ENCODE measurements at places on chromosomes 16 and 17.

- no peak for DNase-seq
These were observed 3.7 kb downstream of the DUSP14 start for GRCh38 chr17:37493249-37494027.

DNA sequence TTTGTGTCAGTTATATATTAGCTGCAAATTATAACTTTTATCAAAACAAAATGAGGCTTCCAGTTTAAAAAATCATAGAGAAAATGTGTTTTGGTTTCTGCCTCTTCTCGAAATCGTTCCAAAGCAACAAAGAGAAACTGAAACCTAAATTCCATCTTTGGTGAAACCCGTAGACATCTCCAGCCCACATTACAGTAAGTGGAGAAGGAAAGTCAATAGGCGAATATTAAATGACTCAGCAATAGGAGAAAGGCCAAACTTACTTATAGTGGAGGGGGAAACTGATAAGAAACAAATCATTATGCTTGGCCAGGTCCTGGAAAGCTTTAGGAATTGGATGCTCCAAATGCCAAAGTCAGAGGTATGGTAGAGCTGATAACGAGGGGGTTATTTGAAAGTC lies 103.0 kb upstream of the SHISA6 start:
- DNase-seq = no peak

- DNase-seq = no peak
These were observed at the start of gene CD300A for GRCh38 chr17:74466111-74466827. Gene CD300A (plus strand): TSS chr17:74466634. CDS start chr17:74466704, 70 bp downstream.

- no peak for DNase-seq
These were observed 850 bp downstream of the PPM1E start for GRCh38 chr17:58756246-58757161.

DNA sequence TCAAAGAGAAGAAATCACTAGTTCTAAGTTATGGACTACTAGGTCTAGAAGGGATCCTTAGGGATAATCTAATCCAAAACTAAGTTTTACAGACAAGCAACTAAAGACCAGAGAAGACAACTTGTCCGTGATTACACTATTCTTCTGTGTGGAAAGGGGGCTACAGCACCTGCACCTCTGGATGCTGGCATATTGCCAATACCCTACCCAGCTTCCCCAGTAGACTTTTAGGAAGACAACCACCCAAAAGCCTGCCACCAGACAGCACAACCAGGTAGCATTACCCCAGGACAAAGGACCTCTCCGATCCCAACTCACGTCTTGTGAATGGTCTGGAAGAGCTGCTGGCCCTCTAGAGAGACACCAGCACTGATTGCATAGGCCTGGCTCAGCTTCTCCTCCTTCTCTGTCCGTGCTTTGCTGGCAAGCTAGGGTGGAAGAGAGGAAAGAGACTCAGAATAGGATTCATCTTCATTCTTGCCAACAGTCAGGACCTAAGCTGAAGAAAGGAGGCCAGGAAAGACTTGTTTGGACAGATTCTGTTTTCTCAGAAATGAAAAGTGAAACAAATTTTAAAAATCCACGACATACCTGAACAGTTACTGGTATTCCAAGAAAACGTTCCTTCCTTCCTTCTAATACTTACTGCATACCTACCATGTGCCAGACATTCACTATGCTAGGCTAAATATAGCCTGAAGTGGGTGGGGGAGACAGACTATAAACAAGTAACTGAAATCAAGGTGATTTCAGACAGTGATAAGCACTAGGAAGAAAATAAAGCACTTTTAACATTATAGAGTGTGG lies 25.3 kb upstream of the TMEM101 start:
- no peak for DNase-seq

DNA sequence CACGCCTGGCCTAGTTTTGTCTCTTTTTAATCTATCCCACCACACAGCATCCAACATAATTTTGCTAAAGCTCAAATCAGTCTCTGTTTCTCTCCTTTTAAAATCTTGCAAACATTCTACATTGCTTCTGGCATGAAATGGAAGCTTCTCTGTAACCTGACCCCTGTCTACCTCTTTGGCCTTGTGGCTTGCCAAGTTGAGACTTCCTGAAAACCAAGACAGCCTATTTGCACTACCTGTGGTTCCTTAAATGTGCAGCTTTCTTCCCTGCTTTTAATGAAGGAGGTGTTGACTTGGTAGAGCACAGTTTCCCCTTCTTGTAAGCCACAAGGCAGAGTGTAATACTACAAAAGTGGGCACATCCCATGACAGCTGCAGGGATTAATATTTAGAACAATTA lies 6.0 kb upstream of the CCL3 start:
- no peak for DNase-seq

DNA sequence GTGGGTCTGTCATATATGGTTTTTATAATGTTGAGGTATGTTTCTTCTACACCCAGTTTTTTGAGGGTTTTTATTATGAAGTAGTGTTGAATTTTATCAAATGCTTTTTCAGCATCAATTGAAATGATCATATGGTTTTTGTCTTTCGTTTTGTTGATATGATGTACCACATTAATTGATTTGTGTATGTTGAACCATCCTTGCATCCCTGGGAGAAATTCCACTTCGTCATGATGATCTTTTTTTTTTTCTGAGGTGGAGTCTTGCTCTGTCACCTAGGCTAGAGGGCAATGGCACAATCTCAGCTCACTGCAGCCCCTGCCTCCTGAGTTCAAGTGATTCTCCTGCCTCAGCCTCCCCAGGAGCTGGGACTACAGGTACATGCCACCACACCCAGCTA lies 14.0 kb upstream of the TMEM219 start:
- no peak for DNase-seq

DNA sequence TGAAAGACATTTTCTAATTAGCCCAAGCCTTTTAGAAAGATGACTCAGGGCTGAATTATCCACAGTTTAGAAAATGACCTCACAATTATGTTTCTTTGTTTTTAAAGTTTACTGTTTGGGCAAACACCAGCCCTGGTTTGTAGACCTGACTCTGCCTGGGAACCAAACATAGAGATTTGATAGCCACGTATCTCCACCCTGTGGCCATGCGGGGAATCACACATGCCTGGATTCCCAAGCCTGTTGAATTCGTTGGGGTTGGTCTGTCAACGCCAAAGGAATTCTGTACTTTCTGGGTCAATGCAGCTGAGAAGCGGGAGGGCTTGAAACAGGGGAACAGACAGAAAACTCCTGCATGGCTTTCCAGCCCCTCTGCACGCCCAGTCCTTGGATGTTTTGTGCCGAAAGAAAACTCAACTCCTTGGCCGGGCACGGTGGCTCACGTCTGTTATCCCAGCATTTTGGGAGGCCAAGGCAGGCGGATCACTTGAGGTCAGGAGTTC lies 26.9 kb downstream of the CD300A start:
- DNase-seq = no peak

- no peak for DNase-seq
These were observed 218.5 kb downstream of the SEC14L1 start for GRCh38 chr17:77359236-77359635.

DNA sequence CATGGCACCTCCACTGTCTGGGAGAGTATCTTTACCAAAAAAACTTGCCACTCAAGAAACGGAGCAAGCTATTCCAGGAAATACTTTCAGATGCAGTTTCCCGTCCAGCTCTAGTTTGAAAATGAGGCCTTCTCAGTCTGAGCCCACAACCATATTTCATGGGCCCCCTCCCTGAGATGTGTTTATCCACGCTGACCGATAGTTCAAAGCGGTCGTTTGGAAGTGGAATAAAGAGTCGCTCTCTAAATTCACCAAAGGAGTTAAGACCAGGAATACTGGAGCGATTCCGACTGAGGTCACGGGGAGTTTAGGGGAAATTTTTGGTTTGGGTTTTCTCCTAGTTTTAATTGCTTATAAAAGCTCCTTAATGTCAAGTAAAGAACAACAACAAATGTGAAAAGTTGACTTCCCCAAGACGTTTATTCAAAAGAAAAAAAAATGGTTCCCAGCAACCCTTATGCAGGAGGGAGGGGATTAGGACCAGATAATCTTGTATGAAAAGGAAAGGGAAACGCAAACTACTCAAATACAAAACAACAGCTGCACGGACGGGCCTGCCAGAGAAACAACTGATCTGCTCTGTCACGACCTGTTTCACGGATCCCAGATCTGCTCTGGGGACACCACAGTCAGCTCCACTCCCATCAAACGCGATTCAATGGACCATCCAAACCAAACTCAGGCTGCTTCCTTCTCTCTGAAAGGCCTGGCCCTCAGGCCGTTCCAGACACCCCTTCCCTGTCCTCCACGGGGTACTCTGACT lies 77.1 kb downstream of the MRM3 start:
- DNase-seq = no peak

DNA sequence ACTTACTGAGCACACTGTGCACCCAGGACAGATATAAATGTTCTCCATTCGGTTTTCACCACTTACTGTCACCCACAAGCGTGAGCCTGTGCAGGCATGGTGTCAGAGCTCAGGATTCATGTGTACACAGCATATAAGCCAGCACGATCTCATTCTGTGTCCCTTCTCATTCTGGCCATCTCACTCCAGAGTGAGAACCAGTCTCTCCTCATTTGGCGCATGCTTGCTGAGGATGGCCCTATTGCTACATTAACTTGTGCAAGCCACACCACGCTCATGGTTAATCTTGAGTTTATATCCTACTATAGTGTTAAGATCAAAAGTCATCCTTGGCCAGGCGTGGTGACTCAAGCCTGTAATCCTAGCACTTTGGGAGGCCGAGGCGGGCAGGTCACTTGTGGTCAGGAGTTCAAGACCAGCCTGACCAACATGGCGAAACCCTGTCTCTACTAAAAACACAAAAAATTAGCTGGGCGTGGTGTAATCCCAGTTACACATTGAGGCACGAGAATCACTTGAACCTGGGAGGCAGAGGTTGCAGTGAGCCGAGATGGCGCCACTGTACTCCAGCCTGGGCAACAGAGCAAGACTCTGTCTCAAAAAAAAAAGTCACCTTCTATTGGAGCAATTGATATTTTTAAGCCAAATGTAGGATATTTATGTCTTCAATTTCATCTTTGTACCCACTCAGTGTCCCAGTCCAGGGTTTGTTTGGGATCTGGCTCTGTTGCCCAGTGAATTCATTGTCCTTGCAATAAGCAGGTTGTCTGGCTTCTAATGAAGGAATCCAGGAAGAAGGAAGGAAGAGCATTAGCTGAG lies 20.9 kb downstream of the SOCS1 start:
- DNase-seq = no peak

DNA sequence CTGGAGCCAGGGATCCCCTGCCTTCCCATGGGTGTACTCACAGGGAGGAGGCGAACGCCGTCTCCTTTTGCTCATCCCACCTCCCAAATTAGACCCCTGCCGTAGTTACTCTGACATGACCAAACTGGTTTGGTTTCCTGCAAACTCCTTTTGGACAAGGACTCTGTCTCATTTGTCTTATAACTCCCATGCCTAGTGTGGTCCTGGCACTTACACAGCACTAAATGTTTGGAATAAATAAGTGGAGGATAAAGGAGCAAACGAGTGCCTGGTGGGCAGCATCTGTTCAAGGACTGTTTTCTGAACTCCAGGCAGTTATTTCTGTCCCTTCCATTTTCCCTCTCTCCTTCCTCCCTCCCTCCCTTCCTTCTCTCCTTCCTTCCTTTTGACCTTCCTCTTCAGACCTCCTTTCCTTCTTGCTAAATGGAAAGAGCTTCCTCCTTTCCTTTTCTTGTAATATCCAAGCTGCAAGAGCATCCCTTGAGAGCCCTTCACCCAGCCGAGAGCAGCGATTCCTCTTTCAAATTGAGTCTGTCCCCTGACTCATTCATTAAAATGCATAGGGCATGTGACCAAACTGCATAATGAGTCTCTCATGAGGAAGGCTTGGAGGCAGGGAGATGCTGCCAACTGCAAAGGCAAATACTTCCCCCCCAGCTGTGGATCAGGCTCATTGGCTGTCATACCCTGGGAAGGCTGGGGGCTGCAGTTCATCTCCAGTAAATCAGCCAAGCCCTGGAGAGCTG lies 36.8 kb downstream of the CHD9 start:
- no peak for DNase-seq

DNA sequence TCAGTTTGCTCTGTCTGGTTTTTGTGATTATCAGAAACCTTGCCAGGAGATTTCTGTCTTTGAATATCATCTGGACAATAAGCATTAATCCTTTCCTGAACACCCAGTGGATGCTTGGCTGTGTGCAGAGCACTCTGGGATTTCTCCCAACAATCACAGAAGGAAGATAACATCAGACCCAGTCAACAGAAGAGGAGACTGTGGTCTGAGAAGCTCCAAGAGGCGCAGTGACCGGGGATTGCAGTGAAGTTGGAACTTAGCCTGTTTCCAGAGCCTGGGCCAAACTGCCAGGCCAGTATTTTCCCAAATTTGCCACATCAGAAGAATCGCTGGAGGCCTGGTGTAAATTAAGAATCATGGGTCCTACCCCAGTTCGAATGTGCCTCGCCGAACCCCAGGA lies 264.7 kb downstream of the C16orf95 start:
- no peak for DNase-seq
